ENCODE measurements at places on chromosomes 7 and 10.

GRCh38 chr7:138825049-138825721 lies 27.2 kb upstream of the ATP6V0A4 start:
- no peak for DNase-seq

DNA sequence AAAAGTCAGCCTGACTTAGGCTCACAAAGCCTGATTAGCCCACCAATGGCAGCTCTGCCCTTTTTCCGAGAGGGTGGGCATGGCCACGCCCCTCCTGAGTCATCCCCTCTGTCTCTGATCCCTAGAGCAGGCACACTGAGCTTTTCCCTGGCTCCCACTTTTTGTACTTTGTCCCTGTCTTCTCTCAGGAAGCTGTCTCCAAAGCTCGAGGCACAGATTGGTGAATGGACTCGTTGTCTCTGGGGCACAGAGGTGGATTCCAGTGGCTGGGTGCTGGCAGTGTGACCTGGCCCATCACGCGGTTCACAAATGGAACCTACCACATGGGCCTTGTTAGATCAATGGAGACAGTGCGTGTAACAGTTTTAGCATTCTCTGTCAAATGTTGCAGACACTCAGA lies 313.5 kb downstream of the WDR37 start:
- DNase-seq = no peak

DNA sequence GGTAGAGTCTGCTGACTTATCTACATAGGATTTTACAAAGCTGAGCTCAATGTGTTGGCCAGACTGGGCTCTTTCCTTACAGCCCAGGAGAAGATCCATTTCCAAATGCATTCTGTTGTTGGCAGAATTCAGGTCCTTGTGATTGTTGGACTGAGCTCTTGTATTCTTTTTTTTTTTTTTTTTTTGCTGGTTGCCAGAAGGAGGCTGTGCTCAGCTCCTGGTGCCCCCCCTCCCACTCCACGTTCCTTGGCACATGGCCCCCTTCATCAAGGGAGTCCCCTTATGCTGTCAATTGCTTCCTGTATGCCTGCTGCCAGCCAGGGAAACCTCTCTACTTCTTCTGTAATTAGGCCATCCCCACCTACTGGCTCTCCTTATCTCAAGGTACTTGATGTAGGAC lies 518.1 kb upstream of the AKR1E2 start:
- DNase-seq = no peak

GRCh38 chr7:143892527-143893300 lies 9.3 kb downstream of the TCAF1 start:
- no peak for DNase-seq

- DNase-seq = no peak
Measured at GRCh38 chr7:2971914-2972834, 71.5 kb downstream of the CARD11 start.

DNA sequence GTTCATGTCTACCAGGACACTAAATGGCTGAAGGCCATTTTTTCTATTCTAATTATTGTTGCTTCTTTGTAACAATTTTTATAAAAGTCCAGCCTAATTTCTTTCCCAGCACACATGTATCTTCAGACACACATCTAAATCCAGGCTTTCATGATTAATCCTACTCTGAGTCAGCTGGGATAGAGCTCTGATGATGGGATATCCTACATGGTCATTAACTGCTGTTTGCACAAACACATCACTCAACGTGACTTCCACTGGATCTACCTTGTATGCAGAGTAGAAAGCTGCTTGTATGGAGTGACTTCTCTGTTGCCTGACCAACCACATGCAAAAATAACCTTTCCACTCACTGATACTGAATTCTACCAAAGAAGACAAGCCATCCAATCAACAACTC lies 260.9 kb downstream of the AHR start:
- no peak for DNase-seq

- no peak for DNase-seq
Measured at GRCh38 chr7:130160455-130160854, 44.8 kb downstream of the TMEM209 start.

DNA sequence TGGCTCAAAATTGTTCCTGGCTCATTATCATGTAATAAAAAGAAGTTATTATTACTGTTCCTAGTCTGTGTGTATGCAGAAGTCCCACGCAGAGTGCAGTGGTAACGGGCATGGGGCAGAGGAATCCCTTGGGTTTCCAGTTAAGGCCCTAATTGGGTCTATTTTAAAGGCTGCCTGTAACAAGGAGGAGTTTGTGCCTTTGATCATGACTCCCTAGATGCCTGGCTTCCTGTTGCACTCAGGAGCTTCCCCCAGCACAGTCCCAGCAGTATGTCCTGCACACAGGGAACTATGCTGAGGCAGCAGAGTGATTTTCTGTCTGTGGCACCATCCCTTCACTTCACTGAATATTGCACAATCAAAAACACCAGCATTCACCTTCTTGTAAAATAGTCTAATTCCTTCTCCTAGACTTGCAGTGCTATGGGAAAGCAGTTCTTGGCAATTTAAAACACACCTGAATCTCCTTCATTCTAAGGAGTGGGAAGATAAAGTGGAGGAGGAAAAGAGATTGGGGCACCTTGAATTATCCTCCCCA lies 22.9 kb downstream of the SORCS1 start:
- DNase-seq = no peak

DNA sequence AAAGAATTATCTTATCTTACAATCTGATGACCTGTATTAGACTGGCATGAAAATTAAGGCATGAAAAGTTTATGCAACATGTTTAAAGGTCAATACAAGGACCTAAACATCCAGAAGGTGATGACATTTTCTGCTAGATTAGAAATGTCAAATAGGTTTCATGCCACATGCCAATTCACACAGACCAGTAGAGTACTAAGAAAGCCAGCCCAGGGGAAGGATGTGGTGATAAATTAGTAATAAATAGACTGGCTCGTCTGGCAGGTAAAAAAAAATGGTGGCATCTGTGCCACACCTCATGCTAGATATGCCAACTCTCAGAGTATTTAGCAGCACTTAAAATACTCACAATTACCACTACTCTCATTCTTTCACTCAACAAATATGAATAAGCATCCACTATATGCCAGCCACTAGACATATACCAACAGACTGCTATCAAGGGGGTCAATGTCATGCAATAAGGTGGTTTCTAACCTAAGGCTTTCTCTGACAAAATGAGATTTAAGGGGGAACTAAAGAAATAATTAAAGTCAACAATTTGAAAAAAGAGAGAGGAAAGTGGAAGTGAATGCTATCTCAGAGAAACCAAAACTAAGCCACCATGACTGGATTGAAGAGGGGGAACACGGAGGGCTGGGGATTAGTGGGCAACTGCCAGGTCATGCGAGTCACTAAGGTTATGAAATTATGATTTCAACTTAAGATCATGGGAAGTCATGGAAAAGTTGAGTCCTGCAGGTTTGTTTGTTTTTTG lies 83.5 kb downstream of the SGMS1 start:
- DNase-seq = no peak

- peak; percentile 63 for DNase-seq
Measured at GRCh38 chr10:44281089-44281613, 103.7 kb downstream of the CXCL12 start.

- DNase-seq = peak; percentile 20
Measured at GRCh38 chr7:26279405-26279804, 12.3 kb upstream of the SNX10 start.

GRCh38 chr10:123551259-123551658 lies 114.9 kb upstream of the GPR26 start:
- no peak for DNase-seq

- DNase-seq = no peak
Measured at GRCh38 chr7:130398526-130399090, 18.3 kb downstream of the CPA1 start.
